ENCODE measurements at places on chromosomes 3 and 15.

DNA sequence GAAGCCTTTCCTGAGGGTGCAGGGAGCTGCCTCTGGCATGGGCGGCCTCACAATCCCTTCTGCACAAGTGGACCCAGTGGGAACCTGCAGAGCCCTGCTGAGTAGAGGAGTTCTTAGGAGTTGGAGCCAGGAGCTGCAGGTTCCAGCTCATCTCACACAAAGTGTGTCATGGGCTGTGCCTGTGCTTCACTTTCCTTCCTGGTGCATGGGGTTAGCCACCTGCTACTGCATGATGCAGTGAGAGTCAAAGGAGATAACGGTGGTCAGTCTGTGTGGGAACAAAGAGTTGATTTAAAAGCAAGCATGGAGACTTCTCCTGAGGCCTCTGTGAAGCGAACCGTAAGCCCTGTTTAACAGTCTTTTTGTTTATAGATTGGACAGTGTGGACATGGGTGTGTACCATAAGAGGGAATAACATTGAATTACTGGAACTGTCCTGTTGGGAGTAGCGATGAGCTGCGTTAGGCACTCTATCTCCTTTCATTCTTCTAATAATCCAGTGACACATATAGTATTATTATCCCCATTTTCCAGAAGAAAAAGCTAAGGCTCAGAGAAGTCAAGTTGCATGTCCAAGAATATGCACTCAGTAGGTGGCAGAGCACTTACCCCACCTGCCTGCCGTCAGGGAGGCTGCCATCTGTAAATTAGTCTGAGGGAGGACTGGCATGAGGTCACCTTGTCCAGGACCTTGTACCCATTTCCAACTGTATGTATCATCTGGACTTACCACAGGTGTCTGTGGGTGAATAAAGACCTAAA, 68.7 kb upstream of the PRR23C start:
- DNase-seq, result no peak

- no peak for DNase-seq
These were observed 123.6 kb upstream of the PFN2 start for GRCh38 chr3:150094150-150094933.

GRCh38 chr3:177620073-177620472, 422.8 kb upstream of the TBL1XR1 start:
- no peak for DNase-seq

DNA sequence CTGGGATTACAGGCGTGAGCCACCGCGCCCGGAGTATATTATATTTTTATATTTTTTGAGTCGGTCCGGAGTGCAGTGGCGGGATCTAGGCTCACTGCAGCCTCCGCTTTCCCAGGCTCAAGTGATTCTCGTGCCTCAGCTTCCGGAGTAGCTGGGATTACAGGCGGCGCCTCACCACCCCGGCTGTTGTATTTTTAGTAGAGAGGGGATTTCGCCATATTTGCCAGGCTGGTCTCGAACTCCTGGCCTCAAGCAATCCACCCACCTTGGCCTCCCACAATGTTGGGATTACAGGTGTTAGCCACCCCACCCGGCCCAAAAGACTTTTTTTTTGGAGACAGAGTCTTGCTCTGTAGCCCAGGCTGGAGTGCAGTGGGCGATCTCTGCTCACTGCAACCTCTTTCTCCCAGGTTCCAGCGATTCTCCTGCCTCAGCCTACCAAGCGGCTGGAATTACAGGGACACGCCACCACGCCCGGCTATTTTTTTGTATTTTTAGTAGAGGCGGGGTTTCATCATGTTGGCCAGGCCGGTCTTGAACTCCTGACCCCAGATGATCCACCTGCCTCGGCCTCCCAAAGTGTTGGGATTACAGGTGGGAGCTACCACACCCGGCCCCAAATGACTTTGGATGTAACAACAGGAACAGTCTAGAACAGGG, 1.0 kb downstream of the ZNF589 start:
- DNase-seq, result no peak

- no peak for DNase-seq
These were observed 19.5 kb upstream of the TIMP4 start for GRCh38 chr3:12178091-12178820.

- DNase-seq, result no peak
These were observed 9.2 kb upstream of the HLTF start for GRCh38 chr3:149095487-149095886.

DNA sequence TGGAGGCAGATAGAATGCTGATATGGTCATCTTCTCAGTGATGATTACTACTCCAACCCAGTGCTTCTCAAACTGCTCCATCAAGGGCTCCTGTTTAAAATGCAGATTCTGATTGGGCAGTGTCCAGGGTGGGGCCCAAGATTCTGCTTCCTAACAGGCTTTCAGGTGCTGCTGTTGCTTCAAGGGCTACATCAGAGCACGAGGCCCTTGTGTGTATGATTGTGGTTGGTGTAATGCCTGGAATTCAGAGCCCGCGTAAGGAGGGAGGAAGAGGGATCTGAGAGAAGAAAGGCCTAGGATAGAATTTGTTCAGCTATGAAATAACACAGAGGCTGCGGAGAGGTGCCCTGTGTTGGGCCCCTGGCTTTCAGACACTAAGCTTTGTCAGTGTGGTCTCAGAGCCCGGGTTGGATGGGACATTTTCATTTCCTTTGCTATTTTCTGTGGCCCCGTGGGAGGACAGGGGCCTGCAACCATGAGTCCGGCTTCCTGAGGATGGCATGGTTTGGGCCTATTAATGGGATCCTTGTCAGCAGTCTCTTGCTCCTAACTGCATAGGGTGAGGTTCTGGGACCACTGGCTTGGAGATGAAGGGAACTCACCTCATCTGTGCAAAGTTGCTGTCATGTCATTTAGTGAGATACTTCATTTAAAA, 53.0 kb downstream of the ATP1B3 start:
- DNase-seq, result no peak

GRCh38 chr3:140794507-140794906, 116.6 kb downstream of the TRIM42 start:
- no peak for DNase-seq

DNA sequence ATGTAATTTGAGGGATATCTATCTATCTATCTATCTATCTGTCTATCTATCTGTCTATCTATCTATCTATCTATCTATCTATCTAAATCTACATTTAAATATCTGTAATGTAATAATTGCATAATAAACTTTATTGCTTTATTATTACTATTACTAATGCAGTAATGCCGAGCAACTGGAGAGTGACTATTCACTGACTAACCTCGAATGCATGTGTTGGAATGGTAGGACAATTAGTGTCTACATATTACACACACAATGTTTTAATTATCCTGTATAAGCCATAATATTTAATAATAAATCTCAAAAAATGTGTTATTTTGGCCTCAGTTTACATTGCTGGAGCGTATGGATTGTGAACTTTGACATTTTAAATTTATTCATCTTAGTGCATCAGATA, 25.2 kb upstream of the CNTN3 start:
- no peak for DNase-seq

DNA sequence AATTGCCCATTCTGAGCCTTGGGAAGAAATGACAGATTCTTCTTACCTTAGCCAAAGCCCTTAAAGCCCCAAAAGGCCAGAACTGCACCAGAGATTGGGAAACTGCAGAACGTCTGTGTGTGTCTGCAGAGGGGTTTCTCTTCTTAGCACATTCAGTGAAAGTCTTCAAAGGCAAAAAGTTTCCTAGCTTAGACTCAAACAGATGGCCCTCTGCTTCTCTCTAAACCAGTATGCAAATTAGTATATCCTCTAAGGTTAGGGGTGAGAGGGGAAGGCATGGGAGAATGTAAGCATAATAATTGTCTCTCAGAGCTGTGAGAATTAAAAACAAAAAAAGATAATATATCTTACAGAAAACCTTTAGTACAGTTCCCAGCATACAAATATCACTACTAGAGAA, 334.0 kb upstream of the MCTP2 start:
- no peak for DNase-seq

GRCh38 chr3:102074946-102075345, 225.6 kb downstream of the NFKBIZ start:
- no peak for DNase-seq

- DNase-seq, result no peak
These were observed 48.9 kb downstream of the NIPA2 start for GRCh38 chr15:22887157-22887951.

GRCh38 chr15:100900136-100900794, 18.9 kb upstream of the LRRK1 start:
- no peak for DNase-seq

DNA sequence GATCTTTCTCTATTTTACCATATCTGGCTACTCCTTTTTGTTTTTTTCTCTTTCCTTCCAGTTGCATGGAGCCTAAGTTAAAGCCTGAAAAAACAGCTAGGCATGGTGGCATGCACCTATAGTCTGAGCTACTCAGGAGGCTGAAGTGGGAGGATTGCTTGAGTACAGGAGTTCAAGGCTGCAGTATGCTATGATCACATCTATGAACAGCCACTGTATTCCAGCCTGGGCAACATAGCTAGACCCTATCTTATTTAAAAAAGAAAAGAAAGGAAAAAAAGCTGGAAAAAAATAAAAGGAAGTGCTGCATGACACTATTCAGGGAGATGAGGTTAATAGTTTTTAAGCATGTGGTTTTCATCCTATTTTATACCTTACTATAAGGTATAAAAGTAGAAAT, 4.0 kb upstream of the SKIL start:
- no peak for DNase-seq

DNA sequence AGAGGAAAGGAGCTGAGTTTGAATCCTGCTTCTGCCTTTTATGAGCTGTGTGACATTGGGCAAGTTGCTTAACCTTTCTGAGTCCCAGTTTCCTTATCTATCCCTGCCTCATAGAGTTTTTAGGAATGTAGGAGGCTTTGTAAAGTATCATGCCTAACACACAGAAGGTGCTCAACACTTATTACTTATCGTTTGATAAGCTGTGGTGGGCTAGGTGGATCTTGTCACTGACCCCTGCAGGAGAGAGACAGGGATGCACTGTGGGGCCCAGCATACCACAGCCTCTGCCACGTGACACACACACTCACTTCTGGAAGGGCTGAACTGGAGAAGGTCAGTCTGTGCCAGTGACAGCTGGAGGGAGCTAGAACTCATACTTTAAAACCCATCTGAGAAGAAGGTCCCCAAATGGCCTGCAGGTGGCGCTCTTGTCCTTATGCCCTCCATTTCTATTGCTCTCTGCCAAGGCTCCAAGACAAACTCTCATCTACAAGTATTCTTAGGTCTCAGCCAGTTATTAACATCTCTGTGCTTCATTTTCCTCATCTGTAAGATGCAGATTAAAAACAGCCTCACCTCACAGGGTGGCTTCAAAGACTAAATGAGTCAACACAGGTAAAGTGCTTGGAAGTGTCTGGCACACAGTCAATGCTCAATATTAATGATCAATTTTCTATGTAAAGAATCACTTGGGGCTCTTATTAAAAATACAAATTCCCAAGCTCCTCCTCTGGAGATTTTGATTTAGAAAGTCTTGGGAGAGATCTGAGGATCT, 57.5 kb upstream of the HACD2 start:
- DNase-seq, result peak; percentile 77

DNA sequence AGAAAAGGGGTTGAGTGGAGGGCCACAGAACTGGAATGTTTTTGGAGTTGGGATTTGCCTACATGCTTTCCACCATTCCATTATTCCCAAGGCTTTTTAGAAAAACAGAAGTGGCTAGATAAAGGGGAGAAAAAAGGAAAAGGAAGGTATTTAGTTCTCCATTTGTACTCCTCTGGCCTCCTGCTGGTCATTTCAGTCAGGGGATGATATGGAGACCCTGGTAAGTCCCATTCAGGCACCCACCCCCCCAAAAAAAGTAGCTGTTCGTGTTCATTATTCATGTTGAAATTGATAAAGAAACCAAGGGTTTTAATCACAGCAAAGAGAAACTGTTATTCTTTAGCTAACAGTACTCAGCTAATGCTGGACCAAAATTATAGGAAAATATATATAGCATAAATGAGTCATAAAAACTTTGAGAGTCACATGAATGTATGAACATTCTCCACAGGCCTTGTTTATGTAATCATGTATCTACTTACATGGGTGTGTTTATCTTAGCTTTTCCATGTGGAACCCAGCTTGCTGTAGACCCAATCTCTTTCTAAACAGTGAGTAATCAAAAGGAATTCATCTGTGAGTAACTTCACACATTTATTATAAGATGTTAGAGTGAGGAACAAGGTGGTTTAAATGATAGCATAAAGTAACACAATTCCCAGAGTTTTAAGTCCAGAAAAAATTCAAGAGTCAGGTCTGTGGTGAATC, 167.2 kb downstream of the KCNMB2 start:
- DNase-seq, result peak; percentile 8

DNA sequence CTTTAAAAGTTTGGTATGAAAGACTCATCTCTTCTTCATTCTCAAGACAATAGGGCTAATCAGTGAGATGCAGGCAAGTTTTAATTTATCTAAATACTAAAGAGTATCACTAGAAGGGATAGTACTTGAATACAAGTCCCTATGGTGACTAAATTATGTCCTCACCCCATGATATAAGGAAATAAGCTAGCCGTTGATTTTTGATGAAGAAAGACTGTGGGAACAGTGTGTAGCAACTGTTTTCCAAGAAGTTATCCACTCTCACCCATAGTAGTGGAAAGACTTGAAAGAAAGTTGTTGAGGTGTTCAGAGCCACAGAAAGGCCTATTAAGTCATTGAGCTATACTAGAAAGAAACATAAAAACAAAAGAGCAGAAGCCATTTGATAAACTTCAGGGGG, 36.7 kb downstream of the PIK3CA start:
- DNase-seq, result no peak

DNA sequence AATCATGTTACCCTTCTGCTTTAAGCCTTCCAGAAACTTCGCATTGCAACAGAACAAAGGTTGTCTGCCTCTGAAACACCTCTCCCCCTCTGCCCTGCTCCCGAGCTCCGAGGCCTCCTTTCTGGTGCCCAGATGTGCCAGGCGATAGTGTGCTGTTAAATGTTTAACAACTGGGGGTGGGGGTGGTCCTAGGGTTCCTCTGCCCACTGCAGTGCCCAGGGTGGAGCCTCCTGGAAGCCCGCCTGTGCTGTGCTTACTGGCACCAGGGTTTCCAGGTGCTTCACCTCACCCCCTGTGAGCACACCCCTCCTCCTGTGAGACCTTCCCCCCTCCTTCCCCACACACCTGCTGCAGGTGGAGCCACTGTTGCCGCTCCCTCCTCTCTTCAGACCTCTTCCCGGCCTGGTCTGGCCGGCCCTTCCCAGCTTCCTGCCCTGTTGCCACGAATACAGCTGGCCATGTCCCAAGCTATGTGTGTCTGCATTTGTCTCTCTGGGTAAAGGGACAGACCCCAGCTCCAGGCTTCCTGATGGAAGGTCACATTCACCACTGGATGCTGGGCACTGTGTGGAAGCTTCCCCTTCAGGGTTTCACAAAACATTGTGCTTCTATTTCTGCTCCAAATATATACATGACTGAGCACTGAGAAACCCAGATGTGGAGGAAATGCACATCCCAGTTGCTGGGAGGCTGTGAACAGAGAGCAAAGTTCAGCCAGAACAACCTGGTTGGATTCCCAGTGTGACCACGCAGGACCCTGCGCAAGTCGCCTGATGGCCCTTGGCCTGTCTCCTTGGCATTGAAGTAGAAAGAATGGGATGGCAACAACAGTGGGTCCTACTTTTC, 37.2 kb downstream of the MGLL start:
- DNase-seq, result no peak

- DNase-seq, result no peak
These were observed 288.5 kb upstream of the MME start for GRCh38 chr3:154791611-154792010.

- DNase-seq, result no peak
These were observed 169.8 kb downstream of the POTEB3 start for GRCh38 chr15:21270474-21270873.

Measured in Panc1 (cell line).